ENCODE measurements at places on chromosomes 6 and 20.
A peak's percentile ranks its signal among the peaks of the same experiment; 100 is the strongest.

- DNase-seq = no peak
Measured at GRCh38 chr6:47669684-47670513, 28.5 kb upstream of the ADGRF4 start.

DNA sequence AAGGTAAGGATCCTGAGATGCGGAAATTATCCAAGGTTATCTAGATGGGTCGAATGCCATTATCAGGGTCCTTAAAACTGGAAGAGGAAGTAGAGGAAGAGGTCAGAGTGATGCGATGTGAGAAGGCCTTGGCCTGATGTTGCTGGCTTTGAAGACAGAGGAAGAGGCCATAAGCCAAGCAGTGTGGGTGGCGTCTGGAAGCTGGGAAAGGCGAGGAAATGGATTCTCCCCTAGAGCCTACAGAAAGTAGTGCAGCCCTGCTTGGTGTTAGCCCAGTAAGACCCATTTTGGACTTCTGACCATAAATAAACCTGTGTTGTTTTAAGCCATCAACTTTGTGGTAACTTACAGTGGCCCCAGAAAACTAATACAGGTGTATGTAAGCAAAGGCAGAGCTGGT, 2.0 kb downstream of the SRXN1 start:
- no peak for DNase-seq

DNA sequence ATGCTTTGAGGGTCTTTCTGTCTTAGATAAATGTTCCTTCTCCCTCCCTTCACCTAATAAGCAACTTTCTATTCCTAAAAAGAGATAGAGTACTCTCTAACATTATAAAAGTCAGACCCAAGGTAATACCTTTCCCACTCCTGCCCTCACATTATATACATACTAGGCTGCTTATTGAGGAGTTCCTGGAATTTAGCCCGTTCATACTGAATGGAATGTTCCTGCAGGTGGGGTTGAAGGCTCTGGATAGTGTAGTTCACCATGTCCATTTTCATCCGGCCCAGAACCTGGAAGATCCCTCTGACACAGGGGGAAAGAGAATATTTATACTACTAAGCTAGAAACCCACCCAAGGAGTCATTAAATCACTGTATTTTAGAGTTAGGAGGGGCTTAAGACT, 20.4 kb downstream of the TCP11 start:
- DNase-seq = no peak

GRCh38 chr20:63808145-63808724, 22.8 kb downstream of the ZBTB46 start:
- DNase-seq = no peak

DNA sequence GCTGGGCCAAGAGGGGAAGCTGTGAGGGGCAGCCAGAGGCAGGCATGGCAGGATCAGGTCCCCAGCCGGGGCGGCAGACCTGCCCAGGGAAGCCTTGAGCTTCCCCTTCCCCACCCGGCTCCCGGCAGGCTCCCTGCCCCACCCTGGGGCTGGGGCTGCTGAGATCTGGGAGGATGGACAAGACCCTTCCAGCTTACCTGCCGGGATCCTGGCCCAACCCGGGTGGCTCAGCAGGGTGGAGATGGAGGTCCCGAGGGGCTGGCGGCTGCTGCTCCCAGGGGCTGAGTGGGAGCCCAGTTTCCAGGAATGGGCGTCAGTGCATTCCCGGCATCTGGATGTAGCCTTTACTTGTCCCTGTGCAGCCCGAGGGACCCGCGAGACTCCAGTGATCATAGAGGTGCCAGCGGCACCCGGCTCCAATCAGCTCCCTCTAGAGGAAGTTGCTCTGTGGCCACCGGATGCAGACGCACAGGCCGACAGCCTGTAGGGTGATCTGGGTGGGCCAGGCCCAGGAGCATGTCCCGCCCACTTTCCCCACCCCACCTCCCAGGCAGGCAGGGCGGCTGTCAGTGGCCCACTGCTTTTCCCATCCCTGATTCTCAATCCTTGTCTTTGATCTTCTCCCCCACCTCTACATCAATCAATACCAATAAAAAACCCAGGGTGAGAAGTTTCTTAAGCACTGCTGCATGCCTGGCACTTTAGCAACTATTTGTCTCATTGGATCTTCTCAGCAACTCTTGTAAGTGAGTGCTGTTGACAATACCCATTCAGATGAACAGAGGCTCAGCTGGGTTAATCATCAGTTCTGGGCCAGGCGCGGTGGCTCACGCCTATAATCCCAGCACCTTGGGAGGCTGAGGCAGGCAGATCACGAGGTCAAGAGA, at the start of gene BAK1:
BAK1 (minus strand) TSS at position 449 of the 887 bp plus-strand sequence. CDS start 2,672 bp downstream, outside the sequence.
- peak; percentile 77 for DNase-seq

DNA sequence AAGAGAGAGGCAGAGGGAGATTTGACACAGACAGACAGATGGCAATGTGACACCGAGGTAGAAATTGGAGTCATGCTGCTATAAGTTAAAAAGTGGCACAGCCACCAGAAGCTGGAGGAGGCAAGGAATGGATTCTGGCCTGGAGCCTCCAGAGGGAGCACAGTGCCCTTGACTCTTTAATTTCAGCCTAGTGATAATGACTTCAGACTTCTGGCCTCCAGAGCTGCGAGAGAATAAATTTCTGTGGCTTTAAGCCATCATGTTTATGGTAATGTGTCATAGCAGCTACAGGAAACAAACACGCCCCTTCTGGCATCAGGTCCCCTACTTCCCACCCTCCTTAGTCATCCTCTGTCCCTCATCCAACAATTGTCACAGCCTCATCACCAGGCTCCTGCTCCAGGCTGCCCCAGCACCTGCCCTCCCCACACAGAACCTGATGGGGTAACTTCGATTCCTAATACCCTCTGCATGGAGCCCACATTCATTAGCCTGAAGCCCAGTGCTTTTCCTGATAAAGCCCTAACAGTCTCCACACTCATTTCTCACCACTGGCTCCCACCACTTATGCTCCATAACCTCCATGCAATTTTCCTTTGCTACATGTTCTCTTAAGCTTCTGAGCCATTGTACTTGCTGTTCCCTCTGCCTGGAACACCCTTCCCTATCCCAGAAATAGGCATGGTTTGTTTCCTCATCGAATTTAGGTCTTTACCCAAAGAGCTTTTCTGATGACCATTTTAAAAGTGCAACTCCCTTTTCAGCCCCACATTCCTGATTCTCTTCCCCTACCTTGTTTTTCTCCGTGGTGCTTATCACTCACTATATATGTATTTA, 69.7 kb upstream of the TOX2 start:
- no peak for DNase-seq

GRCh38 chr6:15426901-15427300, 181.0 kb downstream of the JARID2 start:
- no peak for DNase-seq

- no peak for DNase-seq
Measured at GRCh38 chr20:51760905-51761546, 7.2 kb downstream of the ATP9A start.

- DNase-seq = no peak
Measured at GRCh38 chr6:163780994-163781393, 366.5 kb downstream of the QKI start.

GRCh38 chr6:57013521-57013926, 33.0 kb upstream of the KIAA1586 start:
- no peak for DNase-seq

GRCh38 chr6:138571181-138571580, 71.9 kb upstream of the NHSL1 start:
- DNase-seq = no peak

GRCh38 chr6:26045928-26046368, 41.3 kb upstream of the HFE start:
- no peak for DNase-seq

DNA sequence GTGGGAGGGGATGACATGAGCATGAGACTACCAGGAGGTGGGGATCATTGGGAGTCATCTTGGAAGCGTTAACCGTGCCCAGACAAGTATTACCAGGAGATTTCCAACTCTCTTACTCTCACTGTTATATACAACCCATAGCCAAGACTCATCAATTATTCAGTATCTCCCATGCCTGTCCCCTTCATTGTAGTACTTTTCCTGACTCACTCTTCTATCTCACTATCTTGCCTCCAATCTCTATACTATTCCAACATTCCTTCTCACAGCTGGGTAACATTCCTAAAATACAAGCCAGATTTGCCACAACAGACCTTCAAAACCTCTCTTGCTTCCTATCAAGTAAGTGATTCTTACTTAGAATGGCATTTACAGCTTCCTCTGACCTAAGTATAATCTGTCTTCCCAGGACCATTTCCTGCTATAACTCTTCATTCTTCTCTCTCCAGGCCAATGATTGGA, 226.3 kb upstream of the SMLR1 start:
- no peak for DNase-seq

DNA sequence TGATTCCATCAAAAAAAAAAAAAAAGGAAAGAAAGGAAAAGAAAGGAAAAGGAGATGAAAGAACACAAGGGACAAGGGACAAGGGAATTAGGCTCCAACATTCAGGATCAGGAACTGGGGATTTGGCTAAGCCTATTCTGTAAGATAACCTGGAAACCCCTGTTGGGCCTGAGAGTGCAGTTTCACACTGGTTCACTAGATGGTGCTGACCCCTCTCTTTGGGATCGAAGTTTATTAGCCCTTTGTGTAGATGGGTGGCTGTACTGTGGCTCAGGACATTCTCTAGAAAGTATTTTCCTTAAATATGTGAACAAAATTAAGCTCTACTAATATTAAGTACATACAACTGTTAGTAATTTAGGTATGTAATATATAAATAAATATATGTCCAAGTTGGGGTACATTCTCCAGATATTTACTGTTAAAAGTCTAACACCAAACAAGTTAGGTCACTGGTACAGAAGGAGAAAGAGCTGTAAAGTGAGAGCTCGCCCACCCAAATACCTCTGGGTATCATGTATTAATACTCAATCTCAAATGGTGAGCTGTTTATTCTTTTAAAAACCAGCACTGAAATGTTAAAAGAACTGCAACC, 6.3 kb downstream of the OR2A4 start:
- peak; percentile 8 for DNase-seq

DNA sequence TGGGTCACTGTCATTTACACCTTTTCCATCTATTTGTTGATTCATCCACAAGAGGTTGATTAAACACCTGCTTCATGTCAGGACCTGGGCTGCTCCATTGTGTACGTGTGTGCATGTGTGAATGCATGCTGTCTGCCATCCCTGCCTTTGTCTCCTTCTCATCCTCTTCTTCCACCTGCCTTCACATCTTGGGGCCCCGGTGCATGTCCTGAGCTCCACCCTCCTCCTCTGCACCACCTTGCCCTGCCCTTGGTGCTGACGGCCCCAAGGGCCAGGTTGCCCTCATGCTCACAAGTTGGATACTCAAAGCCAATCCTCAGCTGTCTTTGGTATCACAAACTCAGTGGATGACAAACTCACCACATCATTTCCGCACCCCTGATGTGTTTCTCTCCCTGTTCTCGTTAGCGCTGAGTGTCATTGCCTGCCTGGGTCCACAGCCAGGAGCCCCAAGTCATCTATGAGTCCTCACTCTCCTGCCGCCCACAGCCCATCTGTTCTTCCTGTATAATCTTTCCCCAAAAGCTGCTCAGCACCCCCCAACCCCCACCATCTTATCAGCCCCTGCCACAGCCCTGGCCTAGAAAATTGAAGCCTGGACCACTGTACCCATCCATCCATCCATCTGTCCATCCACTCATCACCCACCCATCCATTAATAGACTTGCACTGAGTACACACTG, 85.0 kb downstream of the SRC start:
- DNase-seq = no peak

DNA sequence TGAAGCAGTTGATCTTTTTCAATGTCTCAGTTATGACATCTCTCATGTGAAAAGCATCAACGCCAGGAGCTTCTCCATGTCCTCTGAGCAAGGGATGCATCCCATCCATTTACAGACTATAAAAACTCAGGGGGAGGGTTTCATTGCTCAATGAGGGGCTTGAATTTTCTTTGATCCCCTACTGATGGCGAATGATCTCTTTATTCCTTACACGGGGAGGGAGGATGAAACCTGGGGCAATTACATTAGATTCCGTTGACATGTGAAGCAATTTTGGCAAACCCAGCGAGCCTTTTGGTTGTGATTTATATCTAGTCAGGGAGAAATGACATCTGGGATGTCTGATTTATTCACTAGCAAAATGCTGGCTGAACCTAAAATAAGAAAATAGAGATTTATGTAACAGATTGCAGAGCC, 268.9 kb downstream of the HIVEP2 start:
- no peak for DNase-seq

- peak; percentile 75 for DNase-seq
Measured at GRCh38 chr6:134178161-134179044, 126.0 kb upstream of the SLC2A12 start.

DNA sequence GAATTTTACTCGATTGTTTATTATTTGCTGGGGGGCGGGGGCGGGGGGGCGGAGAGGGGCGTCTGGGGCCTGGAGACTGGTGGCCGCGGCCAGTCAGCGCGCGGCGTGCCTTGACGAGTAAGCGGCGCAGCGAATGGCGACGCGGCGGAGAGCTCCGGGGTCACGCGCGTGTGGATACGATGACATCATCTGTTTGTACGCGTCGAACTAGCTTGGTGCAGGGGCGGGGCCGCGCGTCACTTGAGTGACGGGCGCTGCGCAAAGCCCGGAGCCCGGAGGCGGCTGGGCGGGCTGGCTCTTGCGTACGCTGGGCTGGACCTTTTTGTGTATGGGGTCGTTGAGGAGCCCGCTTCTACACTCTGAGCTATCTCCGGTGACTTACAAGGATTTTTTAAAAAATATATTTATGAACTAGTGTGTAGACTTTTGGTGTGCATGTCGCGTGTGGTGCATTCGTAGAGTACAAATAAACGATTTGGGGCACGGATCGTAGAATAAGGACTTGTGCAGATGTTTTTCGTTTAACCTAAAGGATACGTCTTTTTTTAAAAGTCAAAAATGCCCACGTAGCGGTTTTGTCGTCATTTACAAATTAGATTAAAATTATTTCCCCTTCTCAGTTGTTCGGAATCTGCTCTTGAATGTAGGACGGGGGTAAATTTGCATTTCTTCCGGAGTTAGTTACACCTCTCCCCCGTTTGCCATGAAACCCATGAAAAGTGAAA, 2.2 kb upstream of the FOXO3 start:
- peak; percentile 93 for DNase-seq

GRCh38 chr6:78611102-78611620, 256.2 kb upstream of the IRAK1BP1 start:
- no peak for DNase-seq

- DNase-seq = no peak
Measured at GRCh38 chr20:20850407-20850806, 138.0 kb upstream of the RALGAPA2 start.

DNA sequence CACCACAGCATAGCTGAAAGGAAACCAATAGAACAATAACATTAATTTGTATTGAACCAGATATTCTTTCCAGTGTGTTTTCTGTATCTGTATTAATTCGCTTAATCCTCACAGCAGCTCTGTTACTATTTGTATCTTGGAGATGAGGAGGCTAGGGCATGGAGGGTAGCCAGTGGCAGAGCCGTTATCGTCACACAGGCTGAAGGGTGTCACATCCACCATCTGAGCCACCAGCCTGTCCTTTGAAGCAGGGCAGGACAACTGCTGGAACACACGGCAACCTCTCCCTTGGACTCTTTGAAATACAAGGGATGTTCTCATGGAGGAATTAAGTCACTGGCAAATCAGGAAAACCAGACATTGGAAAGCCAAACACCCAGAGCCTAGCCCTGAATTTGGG, 628.0 kb upstream of the CDH4 start:
- no peak for DNase-seq

Data from stimulated activated CD4-positive, alpha-beta T cell treated with anti-CD3 and anti-CD28 coated beads, Interleukin-12 subunit alpha, Interleukin-12 subunit beta, amount 100 ng/mL, for 4 hours (primary cell).